ENCODE measurements at places on chromosomes 4 and X.

DNA sequence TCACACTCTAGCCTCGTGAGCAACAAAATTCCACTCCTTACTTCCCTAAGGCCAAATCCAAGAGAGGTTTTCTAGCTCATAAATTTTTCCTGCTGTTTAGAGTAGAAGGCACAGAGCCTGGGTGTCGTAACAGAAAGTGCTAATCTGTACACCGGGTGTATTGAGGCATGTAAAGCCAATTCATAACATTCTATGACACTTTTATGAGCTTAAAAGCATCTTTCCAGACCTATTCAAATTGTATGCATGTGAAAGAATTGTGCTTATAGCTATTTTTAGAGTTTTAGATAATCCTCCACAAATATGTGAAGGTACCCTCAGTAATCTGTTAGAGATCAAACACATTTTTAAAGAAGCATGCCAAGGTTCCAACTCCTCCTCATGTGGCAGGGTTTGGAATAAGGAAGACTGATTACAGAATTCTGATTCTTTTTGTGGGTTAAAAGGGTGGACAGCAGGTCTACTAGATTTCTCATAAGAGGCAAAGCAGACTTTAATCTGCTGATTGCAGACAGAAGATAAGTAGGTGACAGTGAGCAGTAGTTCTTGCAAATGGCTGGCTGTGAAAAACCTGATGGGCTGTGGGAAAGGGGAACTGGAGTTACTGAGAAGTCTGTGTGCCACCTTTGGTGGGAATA lies 25.5 kb upstream of the LRCH2 start:
- DNase-seq: no peak

DNA sequence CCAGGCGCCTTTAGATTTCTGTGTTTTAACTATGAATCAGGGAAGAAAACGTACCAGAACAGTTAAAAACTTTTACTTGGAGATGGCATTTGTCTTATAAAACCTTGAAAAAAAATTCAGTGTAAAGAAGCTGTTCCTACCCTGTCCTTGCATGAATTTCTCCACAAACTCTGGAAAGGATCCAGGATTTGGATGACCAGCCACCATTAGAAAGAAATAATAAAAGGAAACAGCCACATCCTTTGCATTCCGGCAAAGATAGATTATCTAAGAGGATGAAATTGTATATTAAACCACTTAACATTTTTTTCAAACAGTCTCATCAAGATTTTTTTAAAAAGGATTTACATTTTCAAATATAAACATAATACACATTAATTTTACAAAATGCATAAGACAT lies 10.6 kb downstream of the SULT1E1 start:
- no peak for DNase-seq

DNA sequence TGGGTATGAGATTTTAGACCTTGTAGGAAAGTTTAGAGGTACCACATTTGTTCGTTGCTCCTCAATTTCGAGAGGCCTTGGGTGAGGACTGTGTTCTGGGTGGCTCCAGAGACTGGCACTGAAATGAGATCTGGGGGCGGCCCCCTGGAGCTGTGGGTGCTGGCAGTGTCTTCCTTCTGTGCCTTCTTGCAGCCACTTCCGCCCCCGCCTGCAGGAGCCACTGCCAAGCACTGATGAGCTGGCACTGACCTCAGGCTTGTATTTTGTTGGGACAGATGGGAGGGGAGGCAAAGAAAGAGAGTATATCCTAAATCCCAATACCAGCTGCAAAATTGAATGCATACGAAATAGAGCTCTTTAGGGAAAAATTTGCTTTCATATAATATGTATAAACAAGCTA lies 64.5 kb upstream of the CLDN34 start:
- no peak for DNase-seq

- no peak for DNase-seq
Observed at GRCh38 chr4:121861426-121861825, 8.8 kb downstream of the BBS7 start.
